ENCODE measurements at places on chromosomes 7 and 10.

GRCh38 chr7:117875566-117875965 is 2.3 kb upstream of the CTTNBP2 start:
- no peak for DNase-seq

DNA sequence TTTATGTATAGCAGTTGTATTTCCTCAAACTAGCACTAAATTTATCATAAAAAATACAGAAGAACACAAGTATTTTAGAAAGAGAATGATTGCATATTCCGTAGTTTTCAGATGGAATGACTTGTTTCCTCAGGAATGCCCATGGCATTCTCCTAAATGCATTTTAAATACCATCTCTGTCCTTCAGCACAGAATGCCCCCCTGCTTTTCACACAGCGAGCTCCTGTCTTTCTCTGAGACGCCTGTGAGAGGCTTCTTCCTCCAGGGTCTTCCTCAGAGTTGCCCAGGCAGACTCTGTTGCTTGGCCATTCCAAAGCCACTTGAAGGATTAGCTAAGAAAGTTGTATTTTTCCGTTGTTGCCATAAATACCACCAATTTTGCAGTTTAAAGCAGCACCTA is 10.1 kb downstream of the LANCL2 start:
- DNase-seq: no peak

- DNase-seq: no peak
These were observed 148.0 kb downstream of the ZNF33B start for GRCh38 chr10:42490368-42490767.

DNA sequence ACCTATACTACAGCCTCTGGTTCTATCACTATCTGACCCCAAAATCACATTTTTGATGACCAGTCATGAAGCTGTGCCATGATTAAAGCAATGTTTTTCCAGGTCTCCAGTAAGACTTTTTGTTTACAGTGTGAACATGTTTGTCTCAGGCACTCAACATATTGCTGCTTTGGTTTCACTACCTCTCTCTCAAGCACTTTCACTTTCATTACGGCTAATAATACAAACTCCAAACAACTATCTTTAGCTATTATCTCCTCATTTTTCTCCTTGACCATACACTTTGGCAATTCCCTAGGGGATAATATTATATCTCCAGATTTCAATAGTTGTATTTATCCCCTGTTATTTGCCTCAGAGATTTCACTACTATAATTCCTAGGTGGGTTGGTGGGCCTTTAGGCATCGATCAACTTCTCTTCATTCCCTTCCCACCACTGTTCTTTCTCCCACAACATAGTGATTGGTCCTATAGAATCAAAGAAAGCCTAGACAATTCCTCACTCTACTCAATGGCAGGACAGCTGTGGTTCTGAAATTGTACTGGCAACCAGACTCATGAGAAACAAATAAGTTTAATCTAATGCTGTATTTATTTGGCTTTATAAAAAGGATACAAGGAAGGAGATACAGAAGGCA is 261.4 kb upstream of the ZWINT start:
- DNase-seq: no peak

DNA sequence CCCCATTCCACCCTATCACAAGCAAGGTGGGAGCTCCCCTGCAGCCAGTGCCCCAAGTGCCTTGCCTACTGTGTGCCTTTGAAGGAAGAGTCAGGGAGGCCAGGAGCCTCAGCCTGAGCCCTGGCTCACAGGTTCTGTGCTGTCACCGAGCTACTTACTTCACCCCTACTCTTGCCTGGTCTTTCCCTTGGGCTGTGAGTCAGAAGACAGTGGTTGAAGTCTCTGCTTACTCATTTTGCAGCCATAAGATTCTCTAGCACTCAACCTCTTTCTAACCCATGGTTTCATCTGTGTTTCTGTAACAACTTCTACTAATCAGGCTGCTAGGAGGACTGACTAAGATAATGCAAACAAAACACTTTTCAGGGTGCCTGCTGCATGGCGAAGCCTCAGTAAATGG is 114.5 kb downstream of the PLCE1 start:
- no peak for DNase-seq

GRCh38 chr7:102916426-102916825 is 3.6 kb downstream of the LRRC17 start:
- no peak for DNase-seq

- DNase-seq: no peak
These were observed 52.0 kb downstream of the TCAF1 start for GRCh38 chr7:143849785-143850479.

DNA sequence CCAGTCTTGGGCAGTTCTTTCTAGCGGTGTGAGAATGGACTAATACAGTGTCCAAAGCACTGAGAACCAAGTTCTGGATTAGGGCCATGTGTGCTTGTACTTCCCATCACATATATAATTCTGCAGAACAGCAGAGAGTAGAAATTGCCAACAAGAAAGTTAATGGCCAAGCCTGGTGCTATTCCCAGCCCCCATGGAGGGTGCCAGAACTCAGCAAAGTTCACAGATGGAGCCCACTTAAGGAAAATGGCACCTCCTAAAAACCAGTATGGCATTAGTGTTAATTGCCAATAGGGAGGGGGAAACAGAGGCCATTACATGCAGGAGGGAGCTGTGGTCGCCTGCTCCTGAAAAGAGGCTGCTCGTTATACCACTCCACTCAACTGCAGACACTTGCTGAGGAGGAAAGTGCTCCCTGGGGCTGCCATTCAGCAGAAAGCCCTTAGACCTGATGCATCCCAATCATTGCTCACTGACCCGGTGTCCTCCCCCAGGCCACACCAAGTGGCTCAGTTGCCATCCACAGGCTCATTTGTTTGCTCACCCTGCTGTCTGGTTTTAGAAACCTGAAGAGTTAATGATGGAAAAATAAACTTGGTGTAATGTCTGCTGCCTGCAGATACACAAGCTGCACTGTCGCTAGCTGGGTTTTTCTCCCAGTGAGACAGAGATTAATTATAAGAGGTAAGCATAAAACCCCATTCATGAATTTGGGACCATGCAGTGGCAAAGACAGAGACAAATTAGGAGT is 280.6 kb downstream of the GFRA1 start:
- no peak for DNase-seq

GRCh38 chr7:104914421-104914820 is 99.6 kb upstream of the KMT2E start:
- DNase-seq: no peak

DNA sequence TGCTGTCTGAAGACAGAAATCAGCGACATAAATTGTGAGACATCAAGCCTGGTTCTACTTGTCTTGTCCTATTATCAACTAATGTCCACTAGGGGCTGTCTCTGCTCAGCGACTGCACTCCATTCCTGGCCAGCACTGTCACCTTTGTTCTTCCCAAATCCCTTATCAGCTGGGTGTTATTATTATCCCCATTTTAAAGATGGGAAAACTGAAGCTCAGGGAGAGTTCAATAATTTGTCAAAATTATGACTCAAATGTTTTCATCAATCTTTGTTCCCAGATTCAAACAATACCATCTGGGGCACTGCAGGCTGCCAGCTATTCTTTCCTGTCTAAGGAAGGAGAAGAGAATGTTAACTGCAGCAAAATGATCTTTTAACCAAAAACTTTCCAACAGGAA is 431.6 kb upstream of the NFE2L3 start:
- DNase-seq: no peak

- DNase-seq: no peak
These were observed 35.3 kb downstream of the MTPAP start for GRCh38 chr10:30313579-30314350.

DNA sequence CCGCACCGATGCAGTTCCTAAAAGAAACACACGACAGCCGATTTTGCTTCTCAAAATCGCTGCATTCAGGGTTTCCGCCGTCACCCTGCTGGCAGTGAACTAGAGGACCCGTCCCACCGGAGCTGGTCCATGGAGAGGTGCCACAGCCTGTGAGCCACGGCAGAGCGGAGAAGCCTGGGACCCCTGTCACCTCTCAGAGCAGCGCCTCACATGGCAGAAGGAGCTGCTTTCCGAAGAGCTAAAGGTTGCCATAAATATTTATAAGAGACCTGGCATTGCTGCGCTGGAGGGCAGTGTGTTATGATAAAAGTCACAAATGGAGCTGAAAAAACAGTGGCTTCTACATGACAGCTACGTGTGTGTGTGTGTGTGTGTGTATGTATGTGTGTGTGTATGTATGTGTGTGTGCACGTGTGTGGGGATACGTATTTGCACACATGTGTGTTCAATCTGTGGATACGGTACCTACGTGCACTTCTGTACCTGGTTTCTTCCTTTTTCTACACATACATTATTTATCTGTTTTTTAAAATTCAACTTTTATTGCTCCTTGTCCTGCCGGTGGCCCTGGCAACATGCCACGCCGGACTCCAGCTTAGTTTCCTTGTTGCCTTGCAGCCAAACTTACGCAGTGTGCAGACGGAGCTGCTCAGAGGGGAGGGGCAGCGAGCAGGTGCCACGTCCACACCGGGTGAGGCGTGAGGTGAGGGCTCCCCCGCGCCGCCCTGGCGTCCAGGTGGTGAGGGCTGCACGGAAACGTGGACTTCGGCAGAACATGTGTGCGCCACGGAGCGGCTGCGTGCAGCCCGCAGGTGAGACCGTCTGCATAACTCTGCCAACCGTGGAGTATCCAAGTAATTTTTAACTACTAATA is 115.2 kb upstream of the PITRM1 start:
- no peak for DNase-seq

DNA sequence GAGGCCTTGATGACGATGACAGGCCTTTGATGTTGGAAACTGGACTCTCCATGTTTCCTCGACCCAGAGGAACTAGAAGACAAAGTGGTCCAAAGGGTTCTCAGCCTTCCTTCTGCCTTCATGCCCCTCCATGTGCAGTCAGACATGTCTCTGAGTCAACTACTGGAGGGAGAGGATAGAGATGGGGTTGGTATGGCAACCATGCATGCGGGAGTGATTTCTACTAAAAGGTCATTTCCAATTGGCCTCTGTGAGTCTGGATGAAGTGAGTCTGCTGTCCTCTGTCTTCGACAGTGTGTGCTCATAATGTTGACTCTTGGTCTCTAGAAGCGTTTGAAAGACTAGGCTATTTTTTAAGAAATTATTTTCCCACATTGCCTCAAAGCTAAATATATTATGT is 29.2 kb downstream of the STK17A start:
- DNase-seq: no peak

DNA sequence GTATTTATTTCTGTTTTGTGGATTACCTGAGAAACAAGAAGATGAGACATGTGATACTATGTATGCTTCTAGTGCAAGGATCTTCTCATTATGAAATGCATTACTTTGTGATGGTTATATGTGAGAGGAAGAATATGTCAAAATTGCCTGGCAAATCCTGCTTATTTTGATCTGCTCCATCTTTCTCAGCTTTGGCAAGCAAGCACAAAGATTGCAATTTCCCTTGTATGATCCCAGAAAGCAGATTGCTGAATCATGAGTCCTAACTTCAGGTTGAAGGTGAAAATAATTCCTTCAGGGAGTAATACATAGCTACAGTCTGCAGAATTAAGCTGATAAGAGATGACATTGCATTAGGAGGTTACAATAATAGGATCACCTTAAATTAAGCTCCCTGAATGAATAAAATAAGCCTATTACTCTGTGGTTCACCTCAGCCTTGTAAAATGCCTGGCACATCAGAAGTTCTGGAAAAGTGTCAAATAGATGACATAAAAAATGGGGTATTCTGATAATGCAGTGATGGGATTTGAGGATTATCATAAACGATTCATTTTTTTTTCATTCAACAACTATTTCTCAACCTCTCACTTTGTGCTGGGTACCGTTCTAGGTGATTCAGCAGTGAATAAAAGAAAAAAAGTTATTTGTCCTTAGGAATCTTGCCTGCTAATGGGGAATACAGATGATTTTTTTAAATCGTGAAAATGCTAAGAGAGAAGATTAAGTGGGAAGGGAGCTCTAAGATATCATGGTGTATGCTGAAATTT is 120.7 kb downstream of the CHN2 start:
- DNase-seq: no peak

- no peak for DNase-seq
These were observed 484.5 kb upstream of the MGMT start for GRCh38 chr10:128982616-128982915.

GRCh38 chr10:67667035-67667425 is 29.0 kb downstream of the CTNNA3 start:
- DNase-seq: no peak

GRCh38 chr7:149310990-149311573 is 49.1 kb downstream of the ZNF783 start:
- DNase-seq: no peak

- no peak for DNase-seq
These were observed 240.8 kb downstream of the CDK14 start for GRCh38 chr7:90836937-90837336.

- no peak for DNase-seq
These were observed 32.4 kb downstream of the ITIH5 start for GRCh38 chr10:7634142-7634894.

DNA sequence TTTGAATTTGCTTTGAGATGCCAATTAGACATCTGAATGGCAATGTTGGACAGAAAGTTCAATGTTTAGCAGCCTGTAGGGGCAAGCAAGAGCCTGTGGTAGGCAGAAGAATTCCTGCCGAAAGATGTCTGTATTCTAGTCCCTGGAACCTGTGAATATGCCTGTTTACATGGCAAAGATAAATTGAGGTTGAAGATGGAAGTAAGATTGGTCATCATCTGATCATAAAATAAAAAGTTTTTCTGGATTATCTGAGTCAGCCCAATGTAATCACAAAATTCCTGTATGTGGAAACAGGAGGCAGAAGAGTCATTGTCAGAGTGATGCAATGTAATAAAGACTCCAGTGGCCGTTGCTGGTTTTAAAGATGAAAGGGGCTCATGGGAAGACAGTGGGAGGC is 430.5 kb downstream of the MDFIC start:
- no peak for DNase-seq

DNA sequence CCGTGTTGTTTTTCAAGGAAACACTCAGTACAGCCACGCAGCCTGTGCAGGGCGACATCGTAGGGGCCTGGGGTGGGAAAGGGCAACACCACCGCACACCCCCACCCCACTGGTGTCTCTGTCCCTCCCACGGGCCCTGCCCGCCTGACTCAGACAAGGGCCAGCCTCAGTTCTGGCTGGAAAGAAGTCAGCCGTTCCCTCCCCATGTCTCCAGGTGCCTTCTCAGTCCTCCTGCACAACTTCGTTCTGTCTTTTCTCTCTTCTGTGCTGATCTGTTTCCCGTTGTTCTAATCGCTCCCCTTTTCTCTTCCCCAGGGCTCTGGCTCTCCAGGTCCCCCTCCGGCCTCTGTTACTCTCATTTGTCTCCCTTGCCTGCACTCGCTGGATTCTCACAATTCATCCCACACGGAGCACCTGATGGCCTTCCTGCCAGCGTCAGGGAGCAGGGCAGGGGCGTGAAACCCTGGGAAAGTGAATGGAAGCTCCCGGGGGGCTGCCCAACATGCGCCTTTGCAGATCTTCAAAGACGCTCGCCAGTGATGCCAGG is 97.7 kb downstream of the WDR37 start:
- no peak for DNase-seq

GRCh38 chr7:123791001-123791400 is 42.2 kb upstream of the WASL start:
- DNase-seq: no peak

Measured in stimulated activated CD4-positive, alpha-beta T cell treated with anti-CD3 and anti-CD28 coated beads, Interleukin-1b, Interleukin-23, amount 100 ng/mL, for 1 hour (primary cell).